ENCODE measurements at places on chromosomes 2 and 18.

GRCh38 chr2:219460424-219460926, 25.8 kb downstream of the SPEG start:
- no peak for DNase-seq

GRCh38 chr2:59804732-59805131, 748.7 kb downstream of the BCL11A start:
- no peak for DNase-seq

- peak; percentile 86 for DNase-seq
These were observed 37.7 kb upstream of the MAT2A start for GRCh38 chr2:85501248-85501647.

DNA sequence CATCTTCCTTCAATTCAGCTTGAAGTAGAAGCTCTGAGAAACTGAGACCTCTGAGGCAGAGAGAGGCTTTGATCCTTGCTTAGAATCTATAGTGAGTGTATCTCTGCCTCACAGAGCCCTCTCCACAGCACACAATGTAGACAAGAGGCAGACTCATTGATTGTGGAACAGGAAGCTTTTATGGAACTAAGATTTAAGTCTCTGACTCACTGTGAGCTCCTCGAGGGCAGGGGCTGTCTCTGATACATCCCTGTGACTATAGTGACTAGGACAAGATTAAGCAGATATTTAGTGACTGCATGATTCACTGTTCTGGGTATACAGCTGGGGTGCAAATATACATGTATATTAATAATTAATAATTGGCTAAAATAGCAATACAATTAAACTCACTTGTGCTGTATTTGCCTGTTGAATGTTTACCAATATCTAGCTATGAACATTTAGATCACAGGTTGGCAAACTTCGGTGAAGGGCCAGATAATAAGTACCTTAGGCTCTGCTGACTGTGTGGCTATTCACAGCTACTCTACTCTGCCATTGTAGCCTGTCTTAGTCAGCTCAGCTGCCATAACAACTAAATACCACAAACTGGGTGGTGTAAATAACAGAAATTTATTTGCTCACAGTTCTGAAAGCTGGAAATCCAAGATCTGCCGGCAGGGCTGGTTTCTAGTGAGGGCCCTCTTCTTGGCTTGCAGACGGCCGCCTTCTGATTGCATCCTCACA, 54.4 kb downstream of the ARHGEF4 start:
- DNase-seq, result no peak

DNA sequence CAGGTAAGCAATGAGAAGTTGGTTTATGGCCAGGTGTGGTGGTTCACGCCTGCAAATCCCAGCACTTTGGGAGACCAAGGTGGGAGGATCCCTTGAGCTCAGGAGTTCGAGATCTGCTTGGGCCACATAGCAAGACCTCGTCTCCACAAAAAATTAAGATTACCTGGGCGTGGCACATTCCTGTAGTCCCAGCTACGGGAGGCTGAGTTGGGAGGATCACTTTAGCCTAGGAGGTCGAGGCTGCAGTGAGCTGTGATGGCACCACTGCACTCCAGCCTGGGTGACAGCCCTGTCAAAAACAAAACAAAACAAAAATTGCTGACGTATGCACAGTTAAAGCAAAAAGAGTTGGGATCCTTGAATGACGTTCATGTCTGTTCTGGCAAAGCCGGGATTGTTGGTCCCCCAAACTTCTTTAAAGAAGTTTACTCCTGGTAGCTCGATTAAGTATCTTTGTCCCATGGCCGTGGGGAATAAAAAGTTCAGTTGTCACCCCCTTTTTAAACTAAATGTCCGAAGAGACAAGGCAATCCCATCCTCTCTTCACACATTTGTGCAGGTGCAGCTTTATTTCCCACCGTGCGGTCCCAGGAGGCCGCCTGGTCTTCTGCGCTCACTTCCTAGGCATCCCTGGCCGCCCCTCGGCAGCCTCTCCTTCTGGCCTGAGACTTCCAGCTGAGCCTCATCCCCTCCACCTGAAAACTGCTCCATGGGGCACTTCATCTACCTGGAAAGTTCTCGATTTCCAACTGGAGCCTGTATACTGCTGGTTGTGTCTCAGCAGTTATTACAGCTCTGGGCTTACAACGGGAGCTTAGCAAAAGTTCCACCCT, 762 bp upstream of the SPOPL start:
- DNase-seq, result no peak

GRCh38 chr2:75516378-75517360, 44.1 kb downstream of the EVA1A start:
- DNase-seq, result no peak

- peak; percentile 95 for DNase-seq
These were observed 45.6 kb upstream of the TMEM178A start for GRCh38 chr2:39620067-39620466.

DNA sequence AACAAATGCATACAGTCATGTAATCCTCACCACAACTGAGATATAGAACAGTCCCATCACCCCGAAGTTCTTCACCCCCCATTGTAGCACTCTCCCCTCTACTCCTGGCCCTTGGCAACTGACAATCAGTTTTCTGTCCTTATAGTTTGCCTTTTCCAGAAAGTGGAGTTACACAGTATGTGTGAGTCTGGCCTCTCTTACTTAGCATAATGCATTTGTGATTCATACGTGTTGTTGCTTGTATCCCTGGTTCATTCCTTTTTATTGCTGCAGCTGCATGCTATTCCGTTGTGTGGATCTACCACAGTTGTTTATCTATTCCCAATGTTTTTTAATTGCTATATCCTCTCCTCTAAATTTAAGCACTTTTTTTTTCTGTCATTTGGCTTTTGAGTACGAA, 17.6 kb downstream of the ACYP2 start:
- DNase-seq, result no peak

GRCh38 chr18:35528749-35529274, 31.1 kb upstream of the INO80C start:
- no peak for DNase-seq

- DNase-seq, result peak; percentile 46
These were observed 182.7 kb downstream of the LTBP1 start for GRCh38 chr2:33129263-33130053.

DNA sequence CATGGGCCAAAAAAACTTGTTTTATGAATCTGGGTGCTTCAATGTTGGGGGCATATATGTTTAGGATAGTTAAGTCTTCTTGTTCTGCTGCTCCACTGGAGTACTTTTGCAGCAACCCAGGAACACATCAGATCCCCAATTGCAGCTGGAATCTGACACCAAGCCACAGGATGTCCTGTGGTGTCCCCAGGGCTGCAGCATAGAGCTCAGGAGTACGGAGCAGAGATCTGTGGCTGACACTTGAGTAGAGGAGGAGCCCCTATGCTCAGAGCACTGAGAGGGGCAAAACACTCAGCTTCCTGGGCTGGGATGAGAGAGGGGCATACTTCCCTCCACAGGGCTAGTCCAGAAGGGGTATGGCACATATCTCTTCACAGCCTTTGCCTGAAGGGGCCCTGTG, 138.9 kb upstream of the ERBB4 start:
- no peak for DNase-seq

DNA sequence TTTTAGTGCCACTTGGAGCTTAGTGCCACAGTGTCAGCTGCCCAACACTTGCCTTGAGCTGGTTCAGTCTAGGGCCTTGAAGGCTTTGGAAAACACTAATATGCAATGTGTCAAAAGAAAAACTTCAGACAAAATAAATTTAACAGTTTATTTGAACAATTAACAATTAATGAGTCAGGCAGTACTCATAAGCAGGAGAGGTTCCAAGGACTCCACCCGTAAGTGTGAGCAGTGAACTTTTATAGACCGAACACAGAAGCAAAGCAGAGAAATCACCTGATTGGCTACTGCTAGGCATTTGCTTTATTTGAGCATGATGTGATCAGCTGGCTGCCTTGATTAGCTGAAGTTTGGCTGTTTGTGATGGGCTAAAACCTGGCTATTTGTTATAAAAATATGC, 49.5 kb upstream of the TBC1D8 start:
- DNase-seq, result peak; percentile 23

GRCh38 chr2:1147873-1148612, 197.4 kb downstream of the SNTG2 start:
- no peak for DNase-seq

GRCh38 chr2:26838121-26838906, 9.6 kb upstream of the DPYSL5 start:
- DNase-seq, result peak; percentile 67

- no peak for DNase-seq
These were observed 24.5 kb downstream of the CRACDL start for GRCh38 chr2:98911376-98912154.

GRCh38 chr18:69387186-69387585, 13.5 kb upstream of the DOK6 start:
- DNase-seq, result no peak
